Left cardiac atrium (tissue), 4 donors: ENCODE measurements at places on chromosomes 6 and 20. TPM values are rescaled to one million over a fixed set of nuclear protein-coding genes. Genes with fewer than 3 reads are reported as not detected.

The GCNT2 gene
- 3.5 TPM for total RNA-seq

- no peak for DNase-seq
Measured at GRCh38 chr20:35611482-35611881, 4.1 kb upstream of the SPAG4 start.

DNA sequence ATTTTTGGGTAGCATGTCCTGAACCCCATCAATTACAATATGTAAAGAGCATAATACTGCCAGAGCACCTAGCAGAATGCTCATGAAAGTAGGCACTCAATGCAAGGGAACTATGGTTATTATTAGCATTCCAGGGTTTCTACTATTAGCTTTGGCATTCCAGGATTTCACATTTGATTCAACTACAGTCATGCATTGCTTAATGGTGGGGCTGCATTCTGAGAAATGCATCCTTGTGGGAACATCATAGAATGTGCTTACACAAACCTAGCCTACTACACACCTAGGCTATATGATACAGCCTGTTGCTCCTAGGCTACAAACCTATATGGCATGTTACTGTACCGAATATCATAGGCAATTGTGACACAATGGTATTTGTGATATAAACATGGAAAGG is 247.8 kb downstream of the CD83 start:
- DNase-seq = no peak

The MOG gene
- total RNA-seq = 1.7 TPM

The C4B gene
- 235 TPM for total RNA-seq

- no peak for DNase-seq
Measured at GRCh38 chr6:53680489-53680888, 14.9 kb upstream of the KLHL31 start.

DNA sequence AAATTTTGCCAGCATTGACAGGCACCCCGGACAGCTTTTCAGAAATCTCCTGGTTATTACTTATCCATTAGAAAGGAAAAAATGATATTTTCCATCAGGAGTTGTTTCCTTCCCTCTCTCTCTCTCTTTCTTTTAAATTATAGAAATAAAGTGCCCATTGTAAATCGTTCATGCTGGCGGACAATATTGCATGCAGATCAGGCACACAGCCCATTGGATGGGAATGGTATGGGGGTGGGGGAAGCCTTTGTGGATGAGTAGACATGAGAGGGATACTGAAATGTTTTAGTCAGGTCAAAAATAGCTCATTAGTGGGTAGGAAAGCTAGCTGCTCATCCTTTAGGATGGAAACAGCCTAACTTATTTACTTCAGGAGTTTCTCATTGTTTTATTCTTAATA is 764.9 kb upstream of the MMS22L start:
- no peak for DNase-seq

DNA sequence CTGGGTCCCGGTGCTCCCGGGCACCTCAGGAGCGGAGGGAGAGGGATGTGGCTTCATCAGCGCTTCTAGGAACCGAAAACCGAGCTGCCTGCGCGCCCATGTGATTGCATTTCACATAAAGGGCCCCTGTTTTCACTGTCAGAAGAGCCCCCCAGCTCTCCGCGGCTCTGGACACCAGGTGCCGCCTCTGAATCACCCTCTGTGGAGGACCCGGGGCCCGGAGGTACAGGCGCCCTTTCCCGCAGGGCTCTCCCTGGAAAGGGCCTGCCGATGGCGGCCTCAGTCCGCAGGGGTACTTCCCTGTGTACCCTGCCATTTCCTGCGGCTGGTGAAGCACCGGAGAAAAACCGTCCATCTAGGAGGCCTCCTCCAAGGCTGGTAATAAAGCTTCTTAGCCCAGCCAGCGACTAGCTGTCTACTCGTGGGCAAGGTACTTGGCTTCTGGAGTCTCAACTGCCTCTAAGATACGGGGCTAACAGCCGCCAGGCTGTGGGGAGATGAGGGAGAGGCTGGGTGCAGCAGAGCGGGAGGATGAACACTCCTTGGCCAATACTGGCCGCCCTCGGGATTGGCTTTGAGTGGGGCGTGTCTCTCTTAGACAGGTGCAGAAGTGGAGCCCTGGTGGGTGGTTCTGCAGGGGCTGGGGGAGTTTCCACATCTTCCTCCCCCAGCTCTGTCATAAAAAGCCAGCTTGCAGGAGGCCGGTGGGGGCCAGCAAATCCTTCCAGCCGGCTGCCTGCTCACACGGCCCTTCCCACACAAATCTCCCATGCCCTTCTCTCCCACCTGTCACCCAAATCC is 1.6 kb downstream of the PPP1R16B start:
- DNase-seq = no peak

DNA sequence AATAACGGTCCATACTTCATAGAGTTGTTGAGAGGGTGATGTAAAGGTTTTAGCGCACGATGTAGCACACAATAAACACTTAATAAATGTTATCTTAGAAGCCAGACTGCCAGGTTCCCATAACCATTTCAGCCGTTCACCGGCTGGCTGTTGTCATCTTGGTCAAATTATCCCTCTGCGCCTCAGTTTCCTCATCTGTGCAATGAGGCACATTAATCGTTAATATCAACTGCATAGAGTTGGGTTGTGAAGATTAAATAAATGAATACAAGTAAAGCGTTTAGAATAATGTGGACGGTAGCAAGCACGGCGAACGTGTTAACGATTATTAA is 432 bp upstream of the PSMF1 start:
- DNase-seq = no peak

GRCh38 chr6:155504848-155505607 is 49.4 kb upstream of the NOX3 start:
- no peak for DNase-seq

- DNase-seq = no peak
Measured at GRCh38 chr6:30888816-30889495, 4.6 kb downstream of the DDR1 start.

- no peak for DNase-seq
Measured at GRCh38 chr20:51610111-51610510, 67.6 kb upstream of the NFATC2 start.

DNA sequence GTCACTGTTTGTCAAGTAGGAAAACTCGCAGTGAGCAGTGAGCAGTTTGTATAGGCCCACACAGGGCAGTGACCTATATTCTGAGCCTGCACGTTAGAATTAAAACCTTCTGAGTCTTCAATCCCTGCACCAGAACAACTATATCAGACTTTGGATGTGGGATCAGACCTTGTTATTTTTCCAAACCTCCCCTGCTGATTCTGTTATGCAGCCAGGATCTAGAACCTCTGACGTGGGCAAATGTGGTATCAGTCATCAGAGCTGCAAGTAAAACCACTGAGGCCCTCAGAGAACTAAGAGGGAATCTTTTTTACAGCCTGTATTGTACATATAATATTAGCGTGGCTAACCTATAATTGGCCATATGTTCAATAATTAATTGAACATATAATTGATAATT is 32.0 kb upstream of the AKAP7 start:
- no peak for DNase-seq

DNA sequence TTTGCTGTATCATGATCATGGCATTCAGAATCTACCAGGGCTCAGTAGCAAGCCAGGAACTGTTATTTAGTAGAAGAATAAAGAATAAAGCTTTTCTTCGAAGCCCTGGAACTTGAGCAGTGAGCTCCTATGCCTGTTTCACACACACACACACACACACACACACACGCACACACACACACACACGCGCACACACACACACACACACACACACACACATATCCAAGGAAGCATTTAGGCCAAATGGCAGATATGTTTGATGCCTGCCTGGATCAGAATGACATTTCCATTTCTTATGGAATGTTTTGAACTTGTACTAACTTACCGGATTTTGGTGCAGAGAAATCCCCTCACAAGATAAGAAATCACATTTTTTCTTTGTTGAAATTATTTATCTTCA is 35.5 kb downstream of the RPP21 start:
- DNase-seq = no peak

GRCh38 chr6:92362404-92362803 is 1057.0 kb downstream of the EPHA7 start:
- DNase-seq = no peak

The PRPH2 gene
- 1.2 TPM for total RNA-seq

- DNase-seq = no peak
Measured at GRCh38 chr20:25319241-25320034, 71.2 kb downstream of the ABHD12 start.

- DNase-seq = no peak
Measured at GRCh38 chr6:79862126-79862525, 85.2 kb downstream of the ELOVL4 start.

DNA sequence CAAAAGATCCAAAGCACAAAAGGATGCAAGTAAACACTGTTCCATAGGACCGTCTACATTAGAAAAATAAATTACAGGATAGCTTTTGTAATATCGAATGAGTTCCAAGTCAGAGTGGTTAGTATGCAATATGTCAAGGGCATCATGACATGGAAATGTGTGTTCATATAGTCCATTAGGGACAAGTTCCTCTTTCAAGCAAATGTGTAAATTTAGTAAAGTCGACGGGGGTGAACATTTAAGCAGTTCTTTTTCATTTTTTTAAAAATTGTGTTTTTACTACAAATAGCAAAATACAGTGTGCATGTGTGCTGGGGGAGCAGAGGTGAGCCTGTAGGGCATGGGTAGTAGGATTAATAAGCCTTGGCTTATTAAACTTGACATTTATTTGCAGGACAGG is 359.0 kb downstream of the ESR1 start:
- DNase-seq = no peak

DNA sequence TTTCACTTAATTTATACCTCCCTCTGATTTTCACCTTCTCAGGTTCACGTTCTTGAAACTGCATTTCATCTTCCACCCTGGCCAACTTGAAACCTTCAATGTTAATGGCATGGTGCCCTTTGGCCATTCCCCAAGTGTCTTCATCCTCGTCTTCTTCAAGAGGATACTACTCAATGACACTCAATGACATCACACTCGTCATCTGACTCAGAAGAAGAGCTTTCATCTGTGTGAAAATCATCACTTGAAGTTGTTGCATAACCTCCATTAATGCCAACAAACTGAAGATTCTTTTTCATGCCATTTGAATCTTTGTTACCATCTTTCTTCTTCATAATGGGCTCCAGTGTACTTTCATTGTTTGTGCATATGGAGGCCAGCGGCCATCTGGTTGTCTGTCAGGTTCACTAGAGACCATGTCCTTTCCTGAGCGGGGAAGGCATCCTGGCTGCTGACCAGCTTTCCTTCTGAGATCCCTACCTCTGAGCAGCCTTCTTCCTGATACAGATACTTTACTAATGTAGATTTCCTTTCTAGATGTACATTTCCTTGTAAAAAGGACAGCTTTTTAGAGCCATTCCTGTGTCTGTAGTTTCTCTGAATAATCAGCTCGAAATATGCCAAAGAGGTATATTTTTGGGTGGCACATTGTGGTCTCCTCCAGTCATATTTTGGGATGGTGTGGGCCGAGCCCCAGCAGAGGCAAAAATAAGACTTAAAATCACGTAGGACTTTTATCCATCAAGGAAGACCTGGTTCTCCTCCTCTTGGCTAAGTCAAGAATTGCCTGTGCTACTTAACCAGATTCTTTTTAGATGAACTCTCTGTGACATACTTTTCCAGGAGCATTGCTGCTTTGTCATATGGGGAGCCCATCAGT is 21.3 kb downstream of the TRMT6 start:
- DNase-seq = no peak

The C6orf118 gene
- not detected for total RNA-seq

DNA sequence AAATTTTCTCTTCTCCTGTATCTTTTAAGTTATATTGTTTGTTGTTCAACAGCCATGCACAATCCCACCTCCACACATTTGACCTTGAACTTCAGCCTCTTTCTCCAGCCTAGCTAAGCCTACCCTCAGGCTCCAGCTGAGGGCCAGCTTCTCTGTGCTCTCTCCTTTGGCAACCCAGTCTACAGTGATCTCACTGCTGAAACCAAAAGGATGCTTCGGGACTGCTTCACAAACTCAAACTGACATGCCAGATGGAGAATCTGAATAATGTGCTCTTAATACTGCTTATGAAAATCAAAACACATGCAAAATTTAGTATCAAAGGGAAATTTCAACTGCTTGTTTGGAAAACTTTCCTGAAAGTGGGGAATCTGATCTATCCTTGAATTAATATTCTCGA is 16.1 kb upstream of the RIN2 start:
- no peak for DNase-seq

The COL19A1 gene
- 1.9 TPM for total RNA-seq

GRCh38 chr6:150635906-150636514 is 36.3 kb downstream of the PLEKHG1 start:
- DNase-seq = no peak

GRCh38 chr20:834151-834746 is 734 bp downstream of the FAM110A start:
- DNase-seq = no peak

The DLK2 gene
- 0.68 TPM for total RNA-seq

GRCh38 chr6:76166297-76166696 is 93.8 kb upstream of the IMPG1 start:
- DNase-seq = no peak

DNA sequence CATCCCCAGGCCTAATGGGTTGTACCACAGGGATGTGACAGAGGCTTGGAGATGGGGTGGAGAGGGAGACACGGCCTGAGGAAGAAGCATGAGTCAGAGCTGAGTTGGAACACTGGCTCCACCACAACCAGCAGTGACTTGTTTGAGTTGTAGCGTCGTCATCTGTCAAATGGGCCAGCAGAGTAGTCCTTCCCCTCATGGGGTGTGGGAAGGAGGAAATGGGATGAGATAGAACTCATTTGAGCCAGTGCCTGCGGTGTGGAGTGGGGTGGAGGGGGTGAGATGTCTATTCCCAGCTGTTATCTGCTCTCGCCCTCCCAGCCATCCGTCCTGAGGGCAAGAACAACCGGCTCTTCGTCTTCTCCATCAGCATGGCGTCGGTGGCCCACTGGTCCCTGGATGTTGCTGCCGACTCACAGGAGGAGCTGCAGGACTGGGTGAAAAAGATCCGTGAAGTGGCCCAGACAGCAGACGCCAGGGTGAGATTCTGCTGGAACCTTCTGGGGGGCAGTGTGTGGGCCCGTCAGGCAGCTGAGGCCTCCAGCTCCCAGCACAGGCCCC is 32.5 kb downstream of the PLCG1 start:
- no peak for DNase-seq

GRCh38 chr6:16681260-16681873 is 79.9 kb downstream of the ATXN1 start:
- no peak for DNase-seq

The GSTA2 gene
- not detected for total RNA-seq

DNA sequence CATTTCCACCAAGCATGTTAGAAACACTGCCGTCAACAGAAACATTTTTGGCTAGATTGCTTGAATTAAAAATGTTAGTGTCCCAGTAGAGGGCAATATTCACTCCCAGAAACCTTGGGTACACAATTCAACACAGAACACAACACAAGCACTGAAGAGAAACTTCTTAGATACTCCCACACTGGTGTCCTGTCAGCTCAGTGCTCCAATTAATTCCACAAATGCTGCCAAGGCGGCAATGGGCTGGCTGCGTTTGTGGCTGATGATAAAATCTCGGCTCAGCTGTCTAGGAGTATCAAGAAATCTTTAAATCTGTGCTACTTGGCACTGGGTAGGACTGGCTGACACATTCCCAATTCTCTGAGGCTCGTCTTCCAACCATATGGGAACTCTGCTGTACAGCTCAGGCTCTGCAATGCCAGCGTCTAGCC is 39.3 kb downstream of the BEND3 start:
- no peak for DNase-seq
